ENCODE measurements at places on chromosomes 16 and 17.
A peak's percentile ranks its signal among the peaks of the same experiment; 100 is the strongest.

DNA sequence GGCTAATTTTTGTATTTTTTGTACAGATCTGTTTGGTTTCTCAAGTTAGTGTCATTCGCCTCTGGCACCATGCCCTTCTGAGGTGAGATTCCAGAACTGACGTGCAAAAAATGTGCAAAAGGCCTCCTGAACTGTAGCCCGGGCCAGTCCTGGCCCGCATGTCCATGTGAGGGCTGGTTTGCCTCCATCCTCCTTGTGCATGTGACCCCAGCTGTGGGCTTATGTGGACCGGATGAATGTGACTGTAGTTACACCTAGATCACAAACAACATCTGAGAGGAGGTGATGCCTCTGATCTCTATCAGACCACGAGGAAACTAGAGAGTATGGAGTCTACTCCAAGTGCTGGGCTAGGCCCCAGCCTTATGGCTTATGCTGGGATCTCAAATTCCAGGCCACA, 241.6 kb downstream of the XYLT1 start:
- peaks cover 6% of the 10 kb centered on the region for H3K4me1 ChIP-seq
- no peak for DNase-seq
- no peaks in the 10 kb centered on the region for H3K27me3 ChIP-seq
- peaks cover 1% of the 10 kb centered on the region for H3K36me3 ChIP-seq
- H3K27ac ChIP-seq, result no peak overlapping the region

GRCh38 chr17:78935419-78936323, 10.5 kb upstream of the TIMP2 start:
- no peak for DNase-seq
- no peak overlapping the region for H3K27ac ChIP-seq
- H3K4me1 ChIP-seq, result peaks cover 18% of the 10 kb centered on the region
- H3K36me3 ChIP-seq, result no peaks in the 10 kb centered on the region

DNA sequence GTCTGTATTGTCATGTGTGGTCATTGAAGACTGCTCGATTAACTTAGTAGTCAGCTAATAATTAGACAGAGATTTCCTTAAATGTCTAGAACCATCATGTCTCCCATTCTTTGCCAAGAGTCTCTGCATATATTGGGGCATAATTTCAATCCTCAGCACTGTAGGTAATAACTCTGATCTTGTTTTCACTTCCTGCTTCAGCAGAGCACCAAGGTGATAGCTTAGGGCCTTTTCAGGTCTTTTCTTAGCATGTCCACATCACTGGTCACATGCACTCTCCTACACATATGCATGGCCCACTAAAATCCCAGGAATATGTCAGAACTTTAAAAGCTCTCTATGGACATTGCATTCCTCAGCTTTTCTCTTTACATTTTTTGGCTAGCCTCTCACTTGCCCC, 110.3 kb upstream of the NACA2 start:
- no peak overlapping the region for H3K27ac ChIP-seq
- H3K27me3 ChIP-seq, result no peaks in the 10 kb centered on the region
- DNase-seq, result no peak
- H3K4me3 ChIP-seq, result no peak overlapping the region

- H3K27ac ChIP-seq, result no peak overlapping the region
- H3K4me1 ChIP-seq, result no peaks in the 10 kb centered on the region
- no peaks in the 10 kb centered on the region for H3K27me3 ChIP-seq
- no peak for DNase-seq
- H3K4me3 ChIP-seq, result no peak overlapping the region
These were observed 332.8 kb upstream of the ERCC4 start for GRCh38 chr16:13587181-13587580.

- no peak for DNase-seq
- no peak overlapping the region for H3K4me3 ChIP-seq
- no peaks in the 10 kb centered on the region for H3K27me3 ChIP-seq
- H3K27ac ChIP-seq, result no peak overlapping the region
These were observed 1401.0 kb downstream of the CDH11 start for GRCh38 chr16:63720848-63721247.

DNA sequence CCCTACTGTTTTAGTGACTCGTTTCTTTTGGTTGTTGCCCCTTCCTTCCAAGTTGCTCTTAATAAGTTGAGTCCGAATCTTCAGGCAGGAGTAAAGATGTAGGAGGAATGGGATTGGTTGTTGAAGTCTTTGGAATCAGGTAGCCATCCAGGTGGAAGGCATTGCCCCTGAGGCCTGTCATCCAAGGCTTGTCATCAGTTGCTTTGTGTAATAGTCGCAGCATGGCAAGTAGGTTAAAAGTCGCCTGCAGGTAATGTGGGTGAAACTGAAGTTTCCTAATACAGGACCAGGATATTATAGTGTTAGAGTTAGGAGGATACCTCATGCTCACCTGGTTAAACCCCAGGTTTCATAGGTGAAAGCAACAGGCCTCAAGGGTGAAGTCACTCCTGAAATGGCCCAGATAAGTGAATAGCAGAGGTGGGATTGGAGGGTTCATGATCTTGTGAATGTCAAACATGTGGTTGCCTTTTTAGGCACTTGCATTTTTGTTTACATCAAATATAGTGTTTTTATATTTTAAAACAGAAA, 934 bp downstream of the PCTP start:
- H3K27me3 ChIP-seq, result no peaks in the 10 kb centered on the region
- H3K36me3 ChIP-seq, result no peaks in the 10 kb centered on the region
- no peak overlapping the region for H3K27ac ChIP-seq
- DNase-seq, result no peak
- H3K4me1 ChIP-seq, result peaks cover 5% of the 10 kb centered on the region
- H3K4me3 ChIP-seq, result peak overlapping the region; percentile 86

DNA sequence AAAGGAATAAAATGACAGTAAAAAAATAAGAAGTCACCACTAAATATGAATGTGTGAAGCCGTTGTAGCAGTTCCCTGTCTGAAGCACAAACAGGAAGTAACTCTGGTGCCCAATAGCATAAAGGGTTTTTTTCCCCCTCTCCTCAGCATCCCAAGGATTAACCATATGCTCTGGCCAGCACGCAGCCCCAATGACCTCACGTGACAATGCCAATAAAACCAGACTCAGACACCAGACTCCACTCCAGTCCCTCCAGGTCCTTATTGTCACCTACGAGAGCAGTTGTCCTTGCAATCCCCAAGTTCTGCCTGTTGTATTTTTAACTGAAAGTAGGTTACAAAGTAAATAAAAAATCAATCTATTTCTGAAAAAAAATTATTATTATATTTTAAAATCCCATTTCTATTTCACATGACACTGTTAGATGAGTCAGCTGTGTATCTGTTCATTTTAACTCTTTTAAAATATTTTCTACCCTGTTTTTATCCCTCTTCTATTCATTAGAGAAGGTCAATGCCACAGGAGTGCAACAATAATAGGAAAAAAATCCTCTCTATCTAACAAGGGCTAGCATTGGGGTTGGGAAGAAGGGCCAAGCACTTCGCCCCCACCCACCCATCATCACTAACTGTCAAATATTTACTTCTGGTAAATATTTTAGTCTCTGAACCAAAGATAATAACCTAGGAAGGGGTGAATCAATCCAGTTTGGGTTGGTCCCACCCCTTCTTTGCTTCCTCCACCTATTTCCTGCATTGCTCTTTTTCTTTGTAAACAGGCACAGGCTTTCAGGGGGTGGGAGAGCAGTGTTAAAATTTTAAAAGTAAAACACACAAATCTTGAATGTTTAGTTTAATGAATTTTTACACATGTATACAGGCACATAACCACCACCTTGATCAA, 6.6 kb downstream of the PRAC1 start:
- no peak for DNase-seq
- peaks cover 53% of the 10 kb centered on the region for H3K27me3 ChIP-seq
- H3K36me3 ChIP-seq, result no peaks in the 10 kb centered on the region

- H3K27ac ChIP-seq, result no peak overlapping the region
- no peak for DNase-seq
- H3K27me3 ChIP-seq, result no peaks in the 10 kb centered on the region
- H3K4me1 ChIP-seq, result no peaks in the 10 kb centered on the region
These were observed 190.6 kb upstream of the HS3ST3A1 start for GRCh38 chr17:13792314-13792713.

DNA sequence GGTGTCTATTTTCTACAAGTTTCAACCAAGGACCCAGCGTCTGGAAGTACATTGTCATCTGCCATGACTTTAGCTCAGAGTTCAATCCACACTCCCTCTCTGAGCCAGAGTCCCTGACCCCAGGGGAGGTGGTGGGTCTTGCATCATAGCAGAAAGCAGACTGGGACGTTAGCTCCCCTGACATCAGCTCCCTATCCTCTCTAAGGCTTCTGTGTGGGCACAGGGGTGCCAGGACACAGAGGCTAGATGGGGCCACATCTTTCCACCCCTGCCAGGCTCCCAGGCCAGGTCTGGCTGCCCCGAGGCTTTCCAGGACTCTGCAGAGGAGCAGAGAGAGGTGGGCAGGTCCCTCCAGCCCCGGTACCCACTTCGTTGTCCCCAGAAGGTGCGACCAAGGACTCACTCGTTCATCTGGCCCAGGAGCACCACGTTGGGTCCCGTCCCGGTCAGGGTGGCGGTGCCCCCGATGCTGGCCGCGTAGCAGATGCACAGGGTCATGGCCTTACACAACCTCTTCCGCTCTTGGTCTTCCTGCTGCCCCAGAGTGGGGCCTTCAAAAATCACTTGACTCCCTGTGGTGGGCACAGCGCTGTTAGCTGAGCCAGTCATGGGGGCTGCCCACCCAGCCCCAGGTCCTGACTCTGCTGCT, 10.5 kb downstream of the SLC13A5 start:
- H3K4me1 ChIP-seq, result peaks cover 2% of the 10 kb centered on the region
- H3K36me3 ChIP-seq, result no peaks in the 10 kb centered on the region
- no peak overlapping the region for H3K27ac ChIP-seq
- H3K27me3 ChIP-seq, result no peaks in the 10 kb centered on the region

DNA sequence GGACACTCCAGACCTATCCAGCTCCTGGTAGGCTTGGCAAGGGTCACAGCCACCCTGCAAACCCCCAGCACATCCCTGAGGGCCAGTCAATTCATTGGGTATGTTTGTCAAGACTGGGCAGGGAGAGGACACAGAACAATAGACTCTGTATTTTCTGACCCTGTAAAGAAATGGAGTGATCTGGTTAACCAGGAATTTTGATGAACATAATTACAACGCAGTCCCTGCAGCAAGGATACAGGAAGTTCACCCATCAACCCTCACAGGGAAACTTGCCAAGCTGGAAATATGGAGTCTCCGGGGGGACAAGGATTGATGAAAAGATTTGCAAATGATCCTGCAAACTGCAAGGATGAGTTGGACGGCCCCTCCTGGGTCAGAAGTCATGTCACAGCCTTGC, 126.1 kb upstream of the RCVRN start:
- no peaks in the 10 kb centered on the region for H3K27me3 ChIP-seq
- H3K4me3 ChIP-seq, result no peak overlapping the region
- H3K27ac ChIP-seq, result no peak overlapping the region
- DNase-seq, result no peak

DNA sequence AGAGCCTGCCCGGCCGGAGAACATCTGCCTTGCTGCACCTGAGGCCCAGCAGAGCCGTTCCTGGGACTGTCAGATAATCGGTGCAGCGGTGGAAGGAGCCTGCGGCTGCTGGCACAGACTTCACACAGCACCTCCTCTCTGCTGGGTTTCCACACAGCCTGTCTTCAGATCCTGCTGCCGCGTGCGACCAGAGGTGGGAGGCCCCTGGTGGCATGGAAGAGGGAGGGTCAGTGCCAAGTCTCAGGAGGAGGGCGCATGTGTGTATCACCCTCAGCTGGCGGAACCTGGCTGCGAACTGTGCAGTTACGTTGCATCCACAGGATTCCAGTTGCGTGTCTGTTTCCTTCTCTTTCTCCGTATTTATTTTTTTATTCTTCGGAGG, 3.3 kb downstream of the CDK5R1 start:
- no peak overlapping the region for H3K4me3 ChIP-seq
- no peak overlapping the region for H3K27ac ChIP-seq
- H3K36me3 ChIP-seq, result peaks cover 15% of the 10 kb centered on the region

- no peaks in the 10 kb centered on the region for H3K27me3 ChIP-seq
- H3K27ac ChIP-seq, result no peak overlapping the region
- no peaks in the 10 kb centered on the region for H3K4me1 ChIP-seq
- H3K4me3 ChIP-seq, result no peak overlapping the region
These were observed 2064.6 kb downstream of the TP53TG3F start for GRCh38 chr16:35523991-35524390.

- H3K4me3 ChIP-seq, result no peak overlapping the region
- DNase-seq, result no peak
- peaks cover 7% of the 10 kb centered on the region for H3K27me3 ChIP-seq
- no peaks in the 10 kb centered on the region for H3K4me1 ChIP-seq
- H3K36me3 ChIP-seq, result no peaks in the 10 kb centered on the region
These were observed 28.9 kb downstream of the OR1D5 start for GRCh38 chr17:3034578-3034920.

DNA sequence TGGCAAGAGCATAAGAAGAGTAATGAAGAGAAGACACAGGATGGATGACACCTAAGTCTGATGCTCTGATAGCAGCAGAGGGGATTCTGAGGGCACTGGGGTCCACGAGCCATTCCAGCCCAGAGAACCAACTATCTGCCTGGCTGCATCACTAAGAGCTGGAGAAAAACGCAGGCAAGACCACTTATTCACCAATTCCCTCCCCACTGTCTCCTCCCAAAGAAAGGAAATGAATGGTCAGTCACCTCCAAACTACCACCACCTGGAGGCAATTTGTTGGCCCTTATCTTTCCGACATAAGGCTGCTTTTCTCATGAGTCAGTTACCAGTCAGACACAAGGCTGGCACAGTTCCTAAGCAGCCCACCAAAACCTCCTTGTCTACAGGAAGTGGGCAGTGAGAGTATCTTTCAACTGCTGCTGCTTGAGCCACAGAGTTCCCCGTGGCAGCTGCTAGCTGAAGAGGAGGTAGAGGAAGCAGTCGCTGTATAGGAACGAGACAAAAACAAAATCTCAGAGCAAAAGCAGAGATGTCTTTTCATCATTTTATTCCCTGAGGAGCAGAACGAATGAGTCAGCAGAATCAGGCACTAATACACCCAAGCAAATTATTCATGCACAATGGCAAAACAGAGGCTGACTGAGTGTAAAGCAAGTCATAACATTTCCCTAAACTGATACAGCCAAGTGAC, 111.1 kb downstream of the SMG6 start:
- no peaks in the 10 kb centered on the region for H3K27me3 ChIP-seq
- H3K36me3 ChIP-seq, result peaks cover 6% of the 10 kb centered on the region
- no peak for DNase-seq
- peaks cover 6% of the 10 kb centered on the region for H3K4me1 ChIP-seq
- H3K27ac ChIP-seq, result no peak overlapping the region

DNA sequence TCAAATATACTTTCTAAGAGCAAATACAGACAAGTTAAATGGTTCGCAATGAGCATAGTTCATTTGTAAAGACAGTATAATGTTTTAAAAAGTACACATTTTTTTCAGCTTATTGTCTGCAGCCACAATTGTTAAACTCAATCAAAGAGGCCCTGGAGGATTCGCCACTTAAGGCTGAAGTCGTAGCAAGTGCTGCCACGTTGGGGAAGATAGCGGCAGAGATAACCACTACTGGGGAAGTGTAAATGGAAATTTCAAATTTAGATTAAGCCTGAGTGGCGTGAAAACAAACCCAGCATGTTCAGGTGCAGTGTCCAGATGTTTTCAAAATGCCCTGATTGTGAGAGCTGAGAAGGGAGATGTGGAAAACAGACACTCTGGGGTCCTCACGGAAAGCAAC, 8.4 kb downstream of the PMP22 start:
- no peak overlapping the region for H3K27ac ChIP-seq
- no peaks in the 10 kb centered on the region for H3K36me3 ChIP-seq
- peaks cover 8% of the 10 kb centered on the region for H3K27me3 ChIP-seq
- DNase-seq, result no peak
- no peak overlapping the region for H3K4me3 ChIP-seq

Measured in neuronal stem cell (in vitro differentiated cells).